ENCODE measurements at places on chromosomes 16 and 17.

GRCh38 chr17:47946929-47947397 lies 5.6 kb downstream of the PNPO start:
- peak overlapping the region; percentile 74 for H3K27ac ChIP-seq
- H3K4me1 ChIP-seq: peaks cover 69% of the 10 kb centered on the region
- peak; percentile 79 for DNase-seq
- no peaks in the 10 kb centered on the region for H3K27me3 ChIP-seq
- no peak overlapping the region for H3K4me3 ChIP-seq

DNA sequence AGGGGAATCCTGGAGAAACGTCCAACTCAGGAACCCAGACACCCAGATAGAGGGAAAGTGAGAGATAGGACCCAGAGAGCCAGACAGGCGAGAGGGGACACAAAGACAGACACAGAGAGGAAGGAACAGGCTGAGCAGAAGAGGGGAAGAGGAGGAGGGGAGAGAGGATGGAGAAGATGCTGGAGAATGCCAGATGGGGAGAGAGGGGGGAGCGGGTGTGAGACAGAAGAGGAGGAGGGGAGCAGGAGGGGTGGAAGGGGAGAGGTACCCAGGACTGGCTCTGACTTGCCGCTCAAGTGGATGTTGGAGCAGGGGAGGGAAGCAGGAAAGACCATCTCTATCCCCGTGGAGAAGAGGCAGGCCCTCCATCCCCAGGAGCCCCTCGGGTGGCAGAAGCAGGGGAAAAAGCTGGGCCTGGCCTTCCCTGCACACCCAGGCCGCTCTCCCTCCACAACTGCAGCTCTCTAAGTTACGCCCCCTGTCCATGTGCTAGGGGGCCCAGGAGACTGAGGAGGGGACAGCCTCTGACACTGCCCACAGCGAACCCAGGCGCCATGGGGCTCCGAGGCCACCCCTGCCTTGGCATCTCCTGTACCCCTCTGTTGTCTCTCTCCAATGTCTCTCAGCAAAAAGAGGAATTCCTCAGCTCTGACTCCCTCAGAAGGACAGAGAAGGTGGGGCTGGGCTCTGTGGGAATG lies 4.8 kb downstream of the PPP1R9B start:
- no peaks in the 10 kb centered on the region for H3K27me3 ChIP-seq
- H3K4me1 ChIP-seq: peaks cover 75% of the 10 kb centered on the region
- H3K4me3 ChIP-seq: peak overlapping the region; percentile 43
- peak overlapping the region; percentile 65 for H3K27ac ChIP-seq

GRCh38 chr16:28064706-28065249 lies 1.3 kb upstream of the GSG1L start:
- no peaks in the 10 kb centered on the region for H3K36me3 ChIP-seq
- H3K4me3 ChIP-seq: no peak overlapping the region
- H3K27ac ChIP-seq: no peak overlapping the region
- H3K27me3 ChIP-seq: peaks cover 41% of the 10 kb centered on the region

DNA sequence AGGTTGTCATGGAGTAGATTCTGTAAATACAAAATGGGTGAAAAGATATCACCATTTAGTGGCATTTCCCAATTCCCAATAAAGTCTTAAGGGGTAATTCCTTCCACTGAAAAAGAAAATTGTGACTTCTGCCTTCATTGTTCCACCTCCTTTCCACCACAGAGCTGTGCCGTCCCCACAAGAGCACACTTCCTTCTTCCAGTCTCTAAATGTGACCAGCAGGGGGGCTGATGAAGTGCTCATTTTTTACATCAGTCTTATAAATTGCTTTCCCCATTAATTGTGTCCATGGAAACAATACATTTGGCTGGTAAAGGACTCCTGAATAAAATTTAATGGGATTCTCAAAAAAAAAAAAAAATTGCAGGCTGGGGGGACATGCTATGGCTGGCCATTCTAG lies 260.8 kb upstream of the PSMD7 start:
- no peaks in the 10 kb centered on the region for H3K36me3 ChIP-seq
- no peak overlapping the region for H3K4me3 ChIP-seq
- H3K27me3 ChIP-seq: peaks cover 3% of the 10 kb centered on the region
- DNase-seq: no peak

GRCh38 chr17:28643983-28644786 lies 773 bp downstream of the BLTP2 start:
- H3K36me3 ChIP-seq: peaks cover 78% of the 10 kb centered on the region
- H3K4me3 ChIP-seq: peak overlapping the region; percentile 94
- H3K4me1 ChIP-seq: peaks cover 49% of the 10 kb centered on the region
- peak overlapping the region; percentile 90 for H3K27ac ChIP-seq
- DNase-seq: peak; percentile 61

DNA sequence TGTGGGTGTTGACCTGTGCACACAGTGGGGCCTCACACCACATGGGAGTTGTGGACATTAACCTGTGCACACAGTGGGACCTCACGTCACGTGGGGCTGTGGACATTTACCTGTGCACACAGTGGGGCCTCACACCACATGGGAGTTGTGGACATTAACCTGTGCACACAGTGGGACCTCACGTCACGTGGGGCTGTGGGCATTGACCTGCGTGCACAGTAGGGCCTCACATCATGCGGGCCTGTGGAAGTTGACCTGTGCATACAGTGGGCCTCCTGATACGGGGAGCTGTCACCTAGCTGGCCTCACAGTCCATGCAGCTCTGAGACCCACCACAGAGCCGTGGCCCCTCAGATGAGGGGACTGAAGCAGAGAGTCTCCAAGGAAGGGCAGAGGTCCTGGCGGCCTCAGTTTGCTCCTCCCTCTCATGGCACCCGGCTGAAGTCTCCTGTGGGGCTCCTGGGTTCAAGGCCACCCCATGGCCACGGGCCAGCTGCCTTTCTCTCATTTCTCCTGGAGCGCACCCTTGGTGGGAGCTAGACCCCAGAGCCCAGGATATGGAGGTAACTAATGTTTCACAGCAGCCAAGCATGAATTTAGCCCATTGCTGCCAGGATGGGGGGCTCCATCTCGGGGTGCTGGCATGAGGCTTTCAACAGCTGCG lies 21.0 kb downstream of the CACNA1H start:
- no peaks in the 10 kb centered on the region for H3K27me3 ChIP-seq
- H3K36me3 ChIP-seq: no peaks in the 10 kb centered on the region
- no peak overlapping the region for H3K27ac ChIP-seq
- H3K4me1 ChIP-seq: no peaks in the 10 kb centered on the region
- no peak for DNase-seq

DNA sequence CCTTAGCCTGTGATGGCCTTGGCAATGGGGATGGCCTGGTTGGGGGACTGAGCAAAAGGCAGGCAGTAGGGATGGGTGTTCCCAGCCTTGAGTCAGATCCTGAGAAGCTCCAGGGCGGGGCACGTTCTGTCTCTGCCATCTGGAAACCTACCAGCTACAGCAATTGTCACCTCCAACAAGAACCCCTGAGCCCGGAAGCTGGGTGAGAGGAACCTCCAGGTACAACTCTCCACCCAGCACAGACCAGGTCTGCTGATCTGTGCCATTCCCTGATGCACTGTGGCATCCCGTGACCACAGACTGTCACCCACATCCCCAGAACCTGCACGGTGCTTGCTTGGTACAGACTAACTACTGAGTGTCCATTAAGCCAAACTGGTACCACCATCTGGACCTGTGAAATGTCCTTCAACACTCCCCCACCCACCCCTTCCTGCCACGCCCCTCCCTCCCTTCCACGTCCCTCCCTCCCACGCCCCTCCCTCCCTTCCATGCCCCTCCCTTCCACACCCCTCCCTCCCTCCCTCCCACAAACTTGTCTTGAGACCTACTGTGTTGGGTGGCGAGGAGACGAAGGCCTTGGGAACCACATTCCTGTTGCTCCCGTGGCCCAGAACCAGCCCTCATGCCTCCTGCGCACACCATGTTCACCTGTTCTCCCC lies 16.6 kb downstream of the MYO15B start:
- no peak overlapping the region for H3K27ac ChIP-seq
- no peak for DNase-seq
- H3K27me3 ChIP-seq: no peaks in the 10 kb centered on the region
- H3K4me1 ChIP-seq: peaks cover 3% of the 10 kb centered on the region
- no peak overlapping the region for H3K4me3 ChIP-seq

DNA sequence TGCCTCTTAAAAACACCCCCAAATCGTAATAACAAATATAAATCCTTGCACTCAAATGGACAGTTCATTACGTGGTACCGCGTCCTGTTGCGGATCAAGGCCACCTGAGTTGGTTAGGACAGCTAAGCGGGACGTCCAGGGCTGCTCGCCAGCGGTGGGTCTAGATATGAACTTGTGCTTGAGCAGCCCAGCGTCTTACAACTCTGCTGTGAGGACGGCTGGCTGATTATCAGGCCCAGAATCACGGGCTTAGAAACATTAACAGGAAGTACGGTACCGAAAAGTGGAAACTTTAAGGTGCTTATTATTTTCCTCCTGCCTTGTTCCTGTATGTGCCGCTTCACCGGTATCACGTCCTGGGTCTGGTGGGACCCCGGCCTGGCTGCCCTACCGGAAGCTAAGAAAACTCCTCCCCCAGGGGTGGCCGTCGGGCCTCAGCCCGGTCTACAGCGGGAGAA lies 832 bp upstream of the SRRM2 start:
- H3K27ac ChIP-seq: peak overlapping the region; percentile 100
- H3K4me3 ChIP-seq: peak overlapping the region; percentile 87
- peaks cover 37% of the 10 kb centered on the region for H3K4me1 ChIP-seq
- peaks cover 62% of the 10 kb centered on the region for H3K36me3 ChIP-seq

GRCh38 chr16:78980825-78981224 lies 619.7 kb downstream of the MAF start:
- H3K4me3 ChIP-seq: no peak overlapping the region
- no peak for DNase-seq
- peaks cover 8% of the 10 kb centered on the region for H3K4me1 ChIP-seq
- no peaks in the 10 kb centered on the region for H3K27me3 ChIP-seq

- H3K27me3 ChIP-seq: no peaks in the 10 kb centered on the region
- H3K4me3 ChIP-seq: no peak overlapping the region
- H3K27ac ChIP-seq: peak overlapping the region; percentile 60
- DNase-seq: no peak
- H3K4me1 ChIP-seq: peaks cover 66% of the 10 kb centered on the region
- no peaks in the 10 kb centered on the region for H3K36me3 ChIP-seq
Observed at GRCh38 chr17:50908860-50909764, 43.0 kb upstream of the TOB1 start.

GRCh38 chr17:31060791-31061550 lies 33.8 kb upstream of the NF1 start:
- DNase-seq: no peak
- H3K27me3 ChIP-seq: no peaks in the 10 kb centered on the region
- peaks cover 3% of the 10 kb centered on the region for H3K4me1 ChIP-seq
- H3K4me3 ChIP-seq: no peak overlapping the region
- no peaks in the 10 kb centered on the region for H3K36me3 ChIP-seq
- no peak overlapping the region for H3K27ac ChIP-seq

- H3K4me3 ChIP-seq: no peak overlapping the region
- DNase-seq: no peak
- H3K36me3 ChIP-seq: no peaks in the 10 kb centered on the region
- H3K27ac ChIP-seq: no peak overlapping the region
Observed at GRCh38 chr16:85248857-85249256, 136.6 kb upstream of the CIBAR2 start.

GRCh38 chr16:19884611-19885450 lies at the start of gene GPRC5B:
GPRC5B (minus strand) TSS chr16:19884848; CDS start chr16:19872845, 12,003 bp downstream.
- H3K4me1 ChIP-seq: peaks cover 35% of the 10 kb centered on the region
- peak within 1 kb of the TSS; percentile 71 for H3K27ac ChIP-seq
- H3K27me3 ChIP-seq: peaks cover 53% of the 10 kb centered on the region
- H3K36me3 ChIP-seq: no peaks in the 10 kb centered on the region
- DNase-seq: peak; percentile 74

- peaks cover 13% of the 10 kb centered on the region for H3K27me3 ChIP-seq
- H3K27ac ChIP-seq: no peak within 1 kb of the TSS
- H3K4me3 ChIP-seq: no peak within 1 kb of the TSS
- H3K4me1 ChIP-seq: no peaks in the 10 kb centered on the region
- no peak for DNase-seq
Observed at GRCh38 chr17:41140360-41141131, at the start of gene KRTAP4-6. KRTAP4-6 (minus strand) TSS chr17:41140544; CDS start chr17:41140487, 57 bp downstream.

DNA sequence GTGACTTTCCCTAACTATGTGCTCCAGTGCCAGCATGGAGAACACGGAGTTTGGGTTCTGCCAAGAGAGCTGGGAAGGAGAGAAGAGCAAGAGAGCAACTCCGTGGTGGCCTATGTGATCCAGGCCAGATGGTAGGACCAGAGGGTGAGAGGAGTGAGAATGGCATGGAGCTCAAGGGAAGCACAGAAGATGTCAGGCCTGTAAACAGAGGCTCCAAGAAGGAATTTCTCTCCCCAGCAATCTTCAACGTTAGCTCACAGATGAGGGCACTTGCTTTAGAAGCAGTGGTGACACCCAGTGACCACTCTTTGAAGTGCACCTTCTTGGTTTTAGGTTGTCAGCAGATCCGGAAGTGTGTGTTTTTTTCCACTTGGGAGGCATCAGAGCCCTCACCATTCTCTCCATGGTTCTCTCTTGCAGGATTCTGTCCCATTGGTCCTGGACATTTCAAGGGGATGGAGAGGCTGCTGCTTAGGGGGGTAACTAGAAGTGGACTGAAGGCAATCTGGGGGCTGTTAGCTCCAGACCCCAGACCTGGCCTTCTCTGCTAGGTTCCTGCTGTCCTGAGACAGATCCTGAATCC lies 18.1 kb upstream of the TMEM98 start:
- no peak overlapping the region for H3K4me3 ChIP-seq
- peaks cover 14% of the 10 kb centered on the region for H3K4me1 ChIP-seq
- DNase-seq: peak; percentile 44
- peaks cover 25% of the 10 kb centered on the region for H3K27me3 ChIP-seq
- H3K27ac ChIP-seq: no peak overlapping the region
- H3K36me3 ChIP-seq: no peaks in the 10 kb centered on the region

GRCh38 chr17:63954402-63955063 lies 18.2 kb downstream of the SCN4A start:
- no peaks in the 10 kb centered on the region for H3K36me3 ChIP-seq
- H3K27me3 ChIP-seq: no peaks in the 10 kb centered on the region
- H3K4me3 ChIP-seq: no peak overlapping the region
- H3K4me1 ChIP-seq: peaks cover 19% of the 10 kb centered on the region
- H3K27ac ChIP-seq: peak overlapping the region; percentile 69

GRCh38 chr16:24845726-24846547 lies at the start of gene SLC5A11:
SLC5A11 (plus strand) TSS chr16:24845963; CDS start chr16:24858644, 12,681 bp downstream.
- no peak for DNase-seq
- H3K27me3 ChIP-seq: no peaks in the 10 kb centered on the region
- peaks cover 8% of the 10 kb centered on the region for H3K4me1 ChIP-seq
- H3K4me3 ChIP-seq: no peak within 1 kb of the TSS
- no peak within 1 kb of the TSS for H3K27ac ChIP-seq

- H3K27me3 ChIP-seq: no peaks in the 10 kb centered on the region
- peak overlapping the region; percentile 26 for H3K4me3 ChIP-seq
- peaks cover 13% of the 10 kb centered on the region for H3K36me3 ChIP-seq
- peak overlapping the region; percentile 91 for H3K27ac ChIP-seq
- peak; percentile 49 for DNase-seq
Observed at GRCh38 chr17:57604771-57605674, 140.1 kb downstream of the CCDC182 start.

- no peaks in the 10 kb centered on the region for H3K36me3 ChIP-seq
- peaks cover 4% of the 10 kb centered on the region for H3K27me3 ChIP-seq
- H3K4me3 ChIP-seq: no peak overlapping the region
- H3K27ac ChIP-seq: no peak overlapping the region
- no peak for DNase-seq
Observed at GRCh38 chr16:81276323-81276722, 37.8 kb downstream of the BCO1 start.
